ENCODE measurements at places on chromosomes 12 and 14.

DNA sequence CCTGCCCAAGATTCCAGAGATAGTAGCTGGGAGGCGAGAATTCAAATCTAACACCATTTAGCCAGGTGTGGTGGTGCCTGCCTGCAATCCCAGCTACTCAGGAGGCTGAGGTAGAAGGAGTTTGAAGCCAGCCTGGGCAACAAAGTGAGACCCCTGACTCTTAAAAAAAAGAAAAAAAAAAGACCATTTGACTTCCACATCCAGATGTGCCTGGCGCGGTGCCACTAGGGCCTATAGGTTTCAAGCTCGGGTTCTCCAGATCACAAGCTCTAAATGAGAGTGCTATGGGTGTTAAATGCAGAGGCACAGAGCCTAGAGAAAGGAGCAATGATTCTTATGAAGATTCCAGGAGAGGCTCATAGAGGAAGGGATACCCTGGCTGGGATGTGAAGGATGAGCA is 22.5 kb downstream of the SYNE3 start:
- no peak for DNase-seq

- DNase-seq = no peak
Measured at GRCh38 chr12:113855998-113856397, 110.1 kb downstream of the RBM19 start.

DNA sequence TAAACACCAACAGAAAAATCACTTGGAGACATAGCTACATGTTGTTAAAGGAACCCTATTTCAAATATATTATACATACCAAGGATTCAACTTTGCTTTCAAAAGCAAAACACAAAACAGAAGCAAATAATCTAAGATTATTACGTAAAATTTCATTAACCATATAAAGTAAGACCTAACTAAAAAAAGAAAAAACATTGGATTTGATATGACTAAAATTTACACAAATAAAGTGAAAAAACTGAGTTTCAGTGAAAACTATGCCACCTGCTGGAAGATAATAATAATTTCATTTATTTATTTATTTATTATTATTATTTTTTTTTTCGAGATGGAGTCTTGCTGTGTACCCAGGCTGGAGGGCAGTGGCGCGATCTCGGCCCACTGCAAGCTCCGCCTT is 45.2 kb downstream of the WDHD1 start:
- peak; percentile 44 for DNase-seq

DNA sequence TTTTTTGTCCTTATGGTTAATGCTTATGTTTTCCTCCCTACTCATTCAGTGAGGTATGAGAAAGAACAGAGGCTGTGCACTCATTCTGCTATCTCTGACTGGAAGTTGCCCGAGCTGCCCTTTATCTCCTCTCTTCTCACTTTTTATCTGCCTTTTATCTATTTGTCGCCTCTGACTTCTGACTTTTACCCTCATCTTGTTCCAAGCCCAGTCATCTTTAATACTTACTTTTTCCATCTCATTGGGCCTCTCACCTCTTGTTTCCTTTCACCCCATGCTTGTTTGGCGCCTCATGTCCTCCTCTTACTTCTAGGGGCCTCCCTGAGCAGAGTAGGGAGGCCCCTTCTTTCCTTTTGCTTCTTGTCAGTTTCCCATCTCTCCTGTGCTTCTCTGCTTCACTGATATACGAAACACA is 50.7 kb downstream of the DIP2B start:
- no peak for DNase-seq

DNA sequence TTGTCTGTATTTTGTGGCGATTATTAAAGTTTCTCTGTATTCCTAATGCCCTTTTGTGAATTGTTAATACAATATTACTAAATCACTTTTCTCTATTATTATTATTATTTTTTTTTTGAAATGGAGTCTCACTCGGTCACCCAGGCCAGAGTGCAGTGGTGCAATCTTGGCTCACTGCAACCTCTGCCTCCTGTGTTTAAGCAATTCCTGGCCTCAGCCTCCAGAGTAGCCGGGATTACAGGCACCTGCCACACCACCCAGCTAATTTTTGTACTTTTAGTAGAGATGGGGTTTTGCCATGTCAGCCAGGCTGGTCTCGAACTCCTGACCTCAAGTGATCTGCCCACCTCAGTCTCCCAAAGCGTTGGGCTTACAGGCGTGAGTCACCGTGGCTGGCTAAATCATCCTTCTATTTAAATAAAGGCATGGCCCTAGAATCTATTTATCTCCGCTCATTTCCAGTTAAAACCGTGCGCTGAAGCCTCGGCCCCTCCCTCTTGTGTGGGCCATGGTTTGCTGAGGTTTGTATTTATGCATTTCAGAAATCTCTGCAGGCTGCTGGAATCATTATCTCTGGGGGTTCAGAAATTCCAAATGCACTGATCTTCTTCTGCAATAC is 1136.4 kb upstream of the TMEM132C start:
- DNase-seq = no peak

DNA sequence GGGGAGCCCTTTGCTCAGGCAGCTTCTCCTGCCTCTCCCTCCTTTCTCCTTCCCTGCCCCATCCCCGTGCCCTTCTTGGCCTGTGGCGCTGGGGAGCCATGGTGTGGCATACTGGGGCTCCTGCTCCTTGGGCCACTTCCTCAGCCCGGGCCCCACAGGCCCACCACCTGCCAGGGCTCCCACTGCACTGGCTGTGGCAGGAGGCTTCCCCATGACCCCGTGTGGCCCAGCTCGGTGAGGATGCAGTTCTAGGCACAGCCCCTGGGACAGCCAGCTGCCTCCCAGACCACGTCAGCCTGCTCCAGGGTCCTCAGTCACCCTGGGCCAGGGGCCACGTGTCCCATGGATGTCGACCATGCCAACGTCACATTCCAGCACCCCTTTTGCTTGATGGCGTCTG is 13.0 kb upstream of the AMN start:
- no peak for DNase-seq

GRCh38 chr12:62191491-62192179 is 68.6 kb upstream of the USP15 start:
- peak; percentile 44 for DNase-seq

- DNase-seq = no peak
Measured at GRCh38 chr14:97328743-97329142, 531.6 kb downstream of the VRK1 start.

DNA sequence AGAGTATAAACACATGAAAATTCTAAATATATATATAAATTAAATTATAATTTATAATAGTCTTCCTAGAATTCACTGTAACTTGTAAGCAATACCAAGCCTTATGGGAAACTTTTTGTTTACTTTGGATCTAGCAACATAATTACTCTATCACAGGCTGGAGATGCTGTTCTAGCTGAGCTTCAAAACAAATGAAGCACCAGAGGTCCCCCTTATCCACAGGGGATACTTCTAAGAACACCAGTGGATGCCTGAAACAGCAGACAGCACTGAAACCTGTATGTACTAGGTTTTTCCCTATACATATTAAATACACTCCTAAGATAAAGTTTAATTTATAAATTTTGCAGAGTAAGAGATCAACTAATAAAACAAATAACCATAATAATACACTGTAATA is 96.6 kb downstream of the CDK17 start:
- DNase-seq = peak; percentile 22

- peak; percentile 73 for DNase-seq
Measured at GRCh38 chr12:47080725-47081502, 1.2 kb upstream of the AMIGO2 start.

- no peak for DNase-seq
Measured at GRCh38 chr14:104821229-104821945, 20.5 kb downstream of the ZBTB42 start.

DNA sequence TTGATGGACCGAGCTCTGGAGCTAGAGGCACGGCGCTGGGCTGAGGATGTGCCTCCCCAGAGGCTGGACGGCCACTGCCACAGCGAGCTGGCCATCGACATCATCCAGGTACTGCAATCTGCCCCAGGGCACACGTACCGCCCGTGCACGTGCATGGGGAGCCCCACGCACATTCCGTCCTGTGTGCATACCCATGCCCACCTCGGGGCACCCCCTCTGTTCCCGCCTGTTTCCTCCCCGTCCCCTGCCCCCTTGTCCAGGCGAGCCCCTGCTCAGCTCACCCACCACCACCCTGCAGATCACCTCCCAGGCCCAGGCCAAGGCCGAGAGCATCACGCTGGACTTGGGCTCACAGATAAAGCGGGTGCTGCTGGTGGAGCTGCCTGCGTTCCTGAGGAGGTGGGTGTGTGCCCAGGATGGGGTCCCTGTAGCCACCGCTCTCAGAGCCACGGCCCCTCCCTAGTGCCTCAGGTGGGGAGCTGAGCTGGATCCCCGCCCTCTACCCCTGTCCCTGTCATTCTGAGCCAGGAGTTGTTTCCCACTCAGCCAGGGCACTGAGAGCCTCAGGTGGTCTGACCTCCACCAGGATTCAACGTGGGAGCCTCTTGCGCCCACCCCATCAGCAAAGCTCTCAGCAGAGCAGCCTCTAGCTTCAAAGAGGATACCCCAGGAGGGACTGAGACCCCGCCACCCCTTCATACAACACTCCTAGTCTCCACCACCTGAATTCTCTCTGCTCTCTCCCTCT is 6.9 kb downstream of the TNFAIP2 start:
- DNase-seq = no peak

DNA sequence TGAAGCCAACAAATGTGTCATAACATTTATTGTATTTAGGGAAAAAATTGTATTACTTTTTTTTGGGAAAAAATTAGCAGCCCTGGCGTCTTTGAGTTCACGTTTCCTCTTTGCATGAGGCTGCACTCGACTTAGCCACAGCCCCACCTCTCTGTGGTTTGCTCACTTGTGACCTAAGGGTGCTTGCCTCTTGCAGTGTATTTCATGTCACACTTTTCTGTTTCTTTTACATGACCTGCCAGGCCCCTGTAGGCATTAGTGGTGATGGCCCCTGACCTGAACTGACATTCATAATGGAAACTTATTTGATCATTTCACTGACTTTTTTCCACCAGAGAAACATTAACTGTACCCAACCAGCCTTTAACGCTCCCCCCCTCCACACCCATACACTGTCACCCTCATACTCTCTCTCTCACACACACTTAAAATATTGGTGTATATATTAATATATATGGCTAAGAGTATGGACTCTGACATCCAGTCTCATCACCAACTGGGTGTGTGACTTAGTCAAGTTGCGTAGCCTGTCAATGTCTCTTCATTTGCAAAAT is 122.9 kb downstream of the PRKCH start:
- no peak for DNase-seq

GRCh38 chr12:29552324-29552927 is 54.9 kb upstream of the OVCH1 start:
- peak; percentile 77 for DNase-seq

- peak; percentile 84 for DNase-seq
Measured at GRCh38 chr14:88667555-88668273, 104.9 kb downstream of the ZC3H14 start.

DNA sequence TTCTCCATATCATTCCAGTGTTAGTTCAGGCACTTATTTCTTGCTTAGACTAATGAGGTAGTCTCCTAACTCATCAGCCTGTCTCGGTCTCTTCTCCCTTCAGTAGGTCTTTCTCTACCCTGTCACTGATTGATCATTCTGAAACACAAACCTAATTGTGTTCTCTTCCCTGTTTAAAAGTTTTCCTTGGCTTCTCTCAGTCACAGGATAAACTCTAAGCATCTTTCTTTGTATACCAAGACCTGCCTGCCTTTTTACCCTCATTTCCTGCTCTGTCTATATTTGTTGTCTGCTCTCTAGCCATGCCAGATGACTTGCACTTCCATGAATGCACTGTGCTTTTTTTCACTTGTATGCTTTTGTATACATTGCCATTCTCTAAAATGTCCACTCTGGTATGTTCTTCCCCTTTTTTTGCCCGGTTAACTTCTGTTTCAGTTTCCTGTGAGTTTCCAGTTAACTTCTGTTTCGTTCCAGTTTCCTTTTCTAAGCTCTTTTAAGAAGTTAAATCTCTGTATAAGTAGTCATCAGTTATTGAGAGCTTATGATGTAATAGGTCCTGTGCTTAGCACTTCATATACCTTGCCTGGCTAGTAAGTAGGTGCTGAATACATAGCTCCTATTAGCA is 12.8 kb downstream of the DIP2B start:
- peak; percentile 47 for DNase-seq

GRCh38 chr14:99822800-99823455 is 29.7 kb downstream of the EML1 start:
- no peak for DNase-seq

GRCh38 chr12:68733661-68734071 is 12.3 kb upstream of the SLC35E3 start:
- peak; percentile 32 for DNase-seq

- DNase-seq = no peak
Measured at GRCh38 chr14:105325303-105325702, 10.8 kb downstream of the PACS2 start.

DNA sequence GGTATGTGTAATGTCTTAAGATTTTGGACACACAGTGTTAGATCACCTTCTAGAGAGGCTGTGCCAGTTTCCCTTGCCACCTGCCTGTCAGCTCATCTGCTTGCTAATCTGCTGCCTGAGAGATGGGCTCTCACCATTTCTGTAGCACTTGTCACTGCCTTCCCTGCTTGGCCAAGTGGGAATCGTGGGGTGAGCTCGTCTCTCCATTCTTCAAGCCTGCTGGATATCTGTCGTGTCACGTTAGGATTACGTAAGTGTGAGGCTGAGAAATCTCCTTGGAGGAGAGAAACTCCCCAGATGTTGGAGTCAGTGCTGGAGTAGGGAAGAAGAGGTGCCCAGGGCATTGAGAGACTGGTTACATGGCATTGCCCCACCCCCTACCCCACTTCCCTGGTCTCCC is 8.6 kb upstream of the RPH3A start:
- DNase-seq = no peak

DNA sequence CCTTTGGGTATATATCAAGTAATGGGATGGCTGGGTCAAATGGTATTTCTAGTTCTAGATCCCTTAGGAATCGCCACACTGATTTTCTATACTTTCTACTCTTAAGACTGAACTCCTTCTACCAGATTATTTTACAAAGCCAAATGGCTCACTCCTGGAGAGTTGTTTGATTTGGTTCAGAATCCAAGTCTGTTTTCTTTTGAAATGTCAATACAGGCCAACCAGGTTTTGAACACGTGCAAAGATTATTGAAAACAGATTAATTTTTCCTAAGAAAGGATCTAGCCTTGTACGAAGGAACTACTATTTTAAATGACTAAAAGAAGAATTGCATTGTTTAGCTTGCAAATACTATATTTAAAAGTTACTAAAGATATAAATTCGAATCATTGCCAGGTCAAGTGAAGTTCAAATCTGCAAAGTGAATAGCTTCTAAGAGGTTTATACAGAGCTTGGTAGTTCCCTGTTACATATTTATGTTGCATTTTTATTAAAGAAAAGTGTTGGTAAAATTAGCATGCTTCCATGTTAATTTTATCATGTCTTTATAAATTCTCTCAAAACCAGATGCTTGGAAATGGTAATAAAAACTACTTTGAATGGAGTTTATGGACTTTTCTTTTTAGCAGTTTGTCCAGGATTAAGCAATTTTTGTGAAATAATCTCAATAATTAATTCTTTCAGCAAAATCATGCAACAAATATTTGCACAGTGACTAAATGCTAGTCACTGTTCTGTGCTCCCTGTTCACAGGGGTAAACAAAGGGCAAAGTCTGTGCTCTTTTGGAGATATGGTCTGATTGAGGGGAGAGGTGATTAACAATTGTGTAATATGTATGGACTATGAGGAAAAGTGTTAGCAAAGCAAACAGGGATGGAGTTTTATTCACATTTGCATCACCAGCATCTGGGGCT is 38.9 kb downstream of the GPR65 start:
- no peak for DNase-seq
